ENCODE measurements at places on chromosomes 2 and 18.
A peak's percentile ranks its signal among the peaks of the same experiment; 100 is the strongest.

GRCh38 chr2:17879137-17879912 is 858 bp downstream of the KCNS3 start:
- DNase-seq, result peak; percentile 57

DNA sequence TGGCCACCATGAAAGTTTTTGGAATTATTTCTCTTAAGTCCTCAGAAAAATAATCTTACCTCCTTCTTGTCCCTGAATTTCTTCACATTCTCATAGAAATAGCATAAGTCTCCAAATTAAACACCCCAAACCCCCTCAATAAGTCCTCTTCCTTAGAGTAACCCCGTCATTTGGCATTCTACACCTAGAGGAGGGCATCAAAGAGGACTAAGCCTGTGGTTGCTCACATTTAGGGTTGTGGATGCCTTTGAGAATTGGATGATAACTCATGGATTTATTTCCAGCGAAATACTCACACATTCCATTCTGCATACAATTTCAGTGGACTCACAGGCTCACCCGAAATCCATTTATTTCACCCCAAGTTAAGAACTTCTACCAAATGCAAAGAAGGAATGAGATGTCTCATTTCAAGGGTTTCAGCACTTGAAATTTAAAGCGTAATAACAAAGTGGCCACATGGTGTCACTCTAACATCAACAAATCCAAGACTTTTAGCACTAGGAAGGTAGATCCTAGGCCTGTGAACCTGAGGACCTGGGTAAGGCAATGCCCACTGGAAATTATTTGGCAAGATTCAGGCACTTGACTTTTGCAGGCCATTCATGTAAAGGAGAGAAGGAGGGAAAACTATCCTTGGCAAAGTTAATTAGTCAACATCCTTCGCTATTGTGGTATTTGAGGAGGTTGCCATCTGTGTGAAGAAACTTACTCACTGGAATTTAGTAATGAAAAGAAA is 24.6 kb downstream of the DYTN start:
- DNase-seq, result peak; percentile 58

GRCh38 chr2:239252393-239252792 is 148.4 kb downstream of the HDAC4 start:
- DNase-seq, result no peak

GRCh38 chr18:9743200-9744016 is 35.3 kb downstream of the RAB31 start:
- no peak for DNase-seq

DNA sequence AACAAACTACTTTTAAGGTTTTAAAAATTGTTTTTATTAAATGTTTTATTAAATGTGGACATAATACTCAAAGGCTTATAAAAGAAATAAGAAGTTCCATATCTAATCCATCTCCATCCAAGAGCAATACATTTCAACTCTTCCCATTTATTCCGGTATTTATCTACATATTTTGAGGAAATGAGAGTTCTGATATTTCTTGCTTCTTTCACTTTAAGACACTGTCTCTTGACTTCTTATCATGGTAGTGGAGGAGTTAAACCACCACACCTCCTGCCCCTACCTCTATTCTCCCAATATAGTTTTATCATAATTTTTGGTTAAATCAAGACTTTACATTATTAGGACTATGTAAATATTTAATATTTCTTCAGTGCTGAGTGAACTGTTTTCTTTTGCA is 40.7 kb downstream of the TTR start:
- DNase-seq, result no peak

GRCh38 chr18:55124078-55124763 is 165.0 kb upstream of the CCDC68 start:
- DNase-seq, result no peak

DNA sequence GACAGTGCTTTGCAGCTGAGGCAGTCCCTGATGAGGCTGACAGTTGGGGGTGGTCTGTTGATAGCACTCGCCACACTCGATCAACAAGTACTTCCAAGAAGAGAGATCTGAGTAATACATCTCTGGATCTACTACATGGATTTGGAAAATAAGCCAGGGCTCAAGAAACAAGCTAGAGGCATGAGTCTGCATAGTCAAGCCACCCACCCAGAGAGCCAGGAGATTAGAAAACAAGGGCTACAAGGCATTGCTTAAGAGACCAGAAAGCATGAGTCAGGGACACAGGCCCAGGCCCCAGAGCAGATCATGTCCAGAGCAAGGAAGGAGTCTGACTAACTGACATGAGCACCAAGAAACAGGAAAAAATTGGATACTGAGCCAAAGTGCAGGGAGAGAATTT is 196.9 kb upstream of the CWC22 start:
- DNase-seq, result no peak

- no peak for DNase-seq
Observed at GRCh38 chr2:161998857-161999256, 75.2 kb downstream of the DPP4 start.

DNA sequence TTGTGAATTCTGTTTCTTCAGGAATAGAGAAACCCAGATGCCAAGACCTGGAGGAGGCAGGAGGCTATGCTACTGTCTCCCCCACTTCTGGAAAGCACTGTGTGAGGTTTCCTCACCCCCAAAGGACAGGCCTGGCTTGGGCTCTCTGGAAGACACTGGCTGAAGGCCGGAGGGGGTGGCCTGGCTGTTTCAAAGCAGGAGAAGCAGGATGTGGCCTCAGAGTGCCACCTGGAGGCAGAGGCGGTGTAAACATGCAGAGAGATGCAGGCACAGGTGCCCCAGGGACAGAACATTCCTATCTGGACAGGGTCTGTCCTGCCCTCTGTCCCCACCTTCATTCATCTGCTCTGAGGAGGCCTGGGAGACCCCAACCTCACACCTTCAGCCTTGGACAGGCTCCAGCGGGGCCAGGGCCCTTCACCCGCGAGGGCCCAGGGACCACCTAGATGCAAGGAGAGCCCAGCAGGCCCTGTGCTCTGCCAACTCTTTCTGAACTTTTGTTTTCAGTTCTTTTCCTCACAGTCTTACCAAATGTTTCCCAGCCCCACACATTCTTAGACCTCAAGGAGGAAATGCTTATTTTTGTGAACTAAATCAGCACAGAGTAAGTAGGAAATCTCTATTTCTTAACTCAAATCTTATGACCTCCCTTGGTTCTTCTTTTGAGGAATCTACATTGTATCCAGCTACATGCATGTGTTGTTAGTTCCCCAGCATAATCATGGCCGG is 79.2 kb downstream of the LONRF2 start:
- peak; percentile 77 for DNase-seq

DNA sequence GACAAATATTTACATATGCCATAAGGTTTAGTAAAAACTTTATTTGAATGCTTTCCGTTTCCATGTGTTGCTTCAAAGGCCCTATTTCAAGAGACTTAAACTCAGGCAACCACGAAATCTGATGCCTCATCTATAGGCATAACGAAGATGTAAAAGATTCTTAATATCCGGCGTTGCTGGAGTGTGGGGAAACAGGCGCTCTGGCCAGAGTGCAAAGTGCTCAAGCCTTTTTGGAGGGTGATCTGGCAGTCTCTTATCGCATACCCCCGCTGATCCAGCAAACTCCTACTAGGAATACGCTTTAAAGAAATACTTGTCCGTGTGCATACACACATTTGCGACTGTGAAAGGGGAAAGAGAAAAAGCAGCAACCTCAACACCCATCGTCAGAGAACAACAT is 108.8 kb downstream of the NOL10 start:
- no peak for DNase-seq

DNA sequence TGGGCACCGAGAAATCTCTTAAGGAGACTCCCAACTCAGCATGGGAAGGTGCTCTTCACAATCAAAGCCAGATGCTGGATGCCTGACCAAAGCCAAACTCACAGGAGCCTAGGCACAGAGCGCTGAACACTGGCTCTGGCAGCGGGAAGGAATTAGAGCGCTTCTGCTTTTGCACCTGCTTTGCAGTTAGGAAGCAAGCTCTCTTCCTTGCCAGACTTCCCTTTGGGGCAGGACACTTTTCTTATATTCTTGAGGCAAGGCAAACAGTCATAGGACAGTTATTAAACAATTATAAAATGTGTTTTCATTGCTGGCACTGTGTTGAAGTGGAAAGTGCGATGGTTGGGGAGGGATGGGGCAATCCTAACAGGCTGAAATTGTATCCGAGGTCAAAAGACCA is 79.6 kb upstream of the DNMT3A start:
- no peak for DNase-seq

GRCh38 chr18:3405713-3406112 is 44.3 kb upstream of the TGIF1 start:
- no peak for DNase-seq

GRCh38 chr2:40169430-40169829 is 282.5 kb downstream of the SLC8A1 start:
- DNase-seq, result no peak

DNA sequence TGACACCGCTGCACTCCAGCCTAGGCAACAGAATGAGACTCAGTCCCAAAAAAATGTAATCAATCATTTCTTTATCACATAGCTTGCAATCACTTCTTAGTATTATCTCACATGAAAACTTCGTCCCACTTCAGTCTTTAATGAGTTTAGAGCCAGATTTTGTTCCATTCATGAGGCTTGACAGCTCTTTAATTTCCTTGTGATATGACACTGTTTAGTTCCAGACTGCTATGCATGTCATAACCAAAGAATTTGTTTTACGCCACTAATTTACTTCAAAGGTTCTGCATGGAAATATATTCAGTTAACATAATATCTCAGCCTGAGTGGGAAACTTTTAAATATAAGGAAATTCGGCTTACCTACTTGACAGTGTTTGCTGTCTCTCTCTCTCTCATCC is 113.1 kb downstream of the ZNF532 start:
- no peak for DNase-seq

- no peak for DNase-seq
Observed at GRCh38 chr2:96819128-96819875, 3.2 kb downstream of the CNNM3 start.

DNA sequence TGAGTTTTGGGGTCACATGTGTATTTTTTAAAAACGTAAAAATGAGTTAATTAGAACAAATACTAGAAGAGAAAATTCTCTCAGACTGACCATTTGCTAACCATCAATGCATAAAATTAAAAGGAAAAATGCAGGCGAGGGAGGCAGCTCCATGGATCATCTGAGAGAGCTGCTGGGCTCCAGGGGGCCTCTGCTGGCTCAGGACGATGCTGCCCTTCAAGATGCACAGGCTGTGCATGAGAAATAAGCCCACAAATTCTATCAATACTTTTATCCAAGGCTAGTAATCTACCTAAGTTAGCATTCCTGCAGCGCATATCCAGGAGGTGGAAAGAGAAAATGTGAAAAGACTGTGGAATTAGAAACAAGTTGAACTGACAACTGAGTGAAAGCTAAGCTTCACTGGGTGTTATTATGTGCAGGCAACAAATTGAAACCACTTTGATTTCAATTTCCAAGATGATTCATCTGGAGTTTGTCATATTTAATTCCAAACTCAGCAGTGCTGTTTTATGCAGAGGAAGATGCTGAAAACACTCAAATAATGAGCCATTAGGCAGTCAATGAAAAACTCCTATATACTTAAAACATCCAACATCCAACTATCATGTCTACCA is 261.1 kb downstream of the NBAS start:
- DNase-seq, result no peak

- no peak for DNase-seq
Observed at GRCh38 chr2:70070542-70071268, 16.6 kb upstream of the PCBP1 start.

GRCh38 chr2:85439025-85439472 is 20.5 kb downstream of the SH2D6 start:
- no peak for DNase-seq

DNA sequence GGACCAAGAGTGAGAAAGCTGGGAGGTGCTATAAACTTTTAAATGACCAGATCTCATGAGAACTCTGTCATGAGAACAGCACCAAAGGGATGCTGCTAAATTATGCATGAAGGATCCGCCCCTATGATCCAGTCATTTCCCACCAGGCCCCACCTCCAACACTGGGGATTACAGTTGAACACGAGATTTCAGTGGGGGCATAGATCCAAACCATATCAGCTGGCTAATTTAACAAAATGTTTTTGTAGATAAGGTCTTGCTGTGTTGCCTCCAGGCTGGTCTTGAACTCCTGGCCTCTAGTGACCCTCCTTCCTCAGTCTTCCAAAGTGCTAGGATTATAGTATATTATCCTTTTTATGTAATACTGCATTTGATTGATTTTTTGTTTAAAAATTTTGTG is 56.0 kb downstream of the NBEAL1 start:
- no peak for DNase-seq

- DNase-seq, result no peak
Observed at GRCh38 chr2:56582570-56582969, 398.8 kb downstream of the CCDC85A start.

- no peak for DNase-seq
Observed at GRCh38 chr2:119179202-119179601, 20.7 kb upstream of the C1QL2 start.

GRCh38 chr2:98308532-98308931 is 37.7 kb upstream of the CNGA3 start:
- no peak for DNase-seq

DNA sequence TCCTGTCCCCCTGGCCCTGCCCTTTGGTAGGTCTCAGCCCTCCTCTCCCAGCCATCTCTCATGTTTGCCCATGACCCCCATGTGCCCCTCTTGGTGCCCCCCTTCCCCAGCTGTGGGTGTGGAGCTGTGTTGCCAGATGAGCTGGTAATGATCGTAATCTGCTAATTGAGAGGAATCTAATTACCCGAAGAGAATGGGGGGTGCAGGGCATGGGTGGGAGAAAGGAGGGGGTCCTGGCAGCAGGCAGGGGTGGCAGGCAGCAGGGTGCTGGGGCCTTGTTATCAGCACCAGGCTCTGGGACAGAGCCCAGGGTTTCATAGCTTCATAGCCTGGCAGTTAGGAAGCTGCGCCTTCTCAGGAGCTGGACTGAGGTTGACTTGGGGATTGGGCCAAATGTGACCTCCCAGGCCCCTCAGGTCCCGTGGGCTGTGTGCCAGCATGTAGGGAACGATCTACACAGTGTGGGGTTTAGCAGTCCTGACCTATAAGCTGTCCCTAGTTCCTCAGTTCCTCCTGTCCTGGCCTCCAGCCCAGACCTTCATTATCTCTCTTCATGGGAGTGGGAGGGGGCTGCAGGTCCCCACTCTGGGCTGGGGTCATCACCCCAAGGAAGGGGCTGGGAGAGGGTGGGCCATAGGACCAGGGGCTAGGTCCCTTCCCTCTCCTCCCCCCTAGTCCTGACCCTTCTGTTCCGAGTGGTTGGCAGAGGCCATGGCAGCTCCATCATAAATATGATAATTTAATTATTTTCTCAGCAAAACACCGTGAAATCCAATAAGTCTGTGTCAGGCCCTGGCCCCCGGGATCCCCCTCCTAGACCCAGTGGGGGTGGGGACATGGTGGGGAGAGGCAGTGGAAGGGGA is 6.5 kb upstream of the ASIC4 start:
- no peak for DNase-seq

Measured in activated CD8-positive, alpha-beta memory T cell treated with anti-CD3 and anti-CD28 coated beads for 24 hours (primary cell).